ENCODE measurements at places on chromosomes 13 and 19. TPM values are rescaled to one million over a fixed set of nuclear protein-coding genes. Genes with fewer than 3 reads are reported as not detected.

CACNA1A gene
- total RNA-seq: 1.2 TPM

URAD gene
- not detected for total RNA-seq

ATP8B3 gene
- total RNA-seq: 18.8 TPM

C19orf25 gene
- total RNA-seq: 35.7 TPM

GAPDHS gene
- not detected for total RNA-seq

PABPC3 gene
- total RNA-seq: 0.94 TPM

LRRC63 gene
- total RNA-seq: 0.79 TPM

FUT2 gene
- total RNA-seq: not detected
